ENCODE measurements at places on chromosomes 11 and 22.

DNA sequence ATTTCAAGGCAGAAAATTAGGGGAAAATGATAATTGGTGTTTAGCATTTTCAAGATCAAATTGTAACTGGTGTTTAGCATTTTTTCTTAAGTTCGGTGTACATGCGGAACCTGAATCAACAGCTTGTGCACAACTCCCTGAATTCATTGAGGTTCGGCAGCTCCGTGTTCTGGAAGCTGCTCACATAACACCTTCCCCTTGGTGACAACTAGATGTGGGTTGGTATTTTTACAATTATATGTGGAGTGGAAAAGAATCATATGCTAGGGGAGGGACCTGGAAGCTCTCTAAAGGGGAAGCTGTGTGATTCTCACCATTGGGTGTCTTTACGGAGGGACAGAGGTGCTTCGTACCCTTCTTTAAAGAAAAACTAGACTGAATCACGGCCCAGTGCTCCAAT is 199.0 kb upstream of the MTNR1B start:
- no peak for DNase-seq

DNA sequence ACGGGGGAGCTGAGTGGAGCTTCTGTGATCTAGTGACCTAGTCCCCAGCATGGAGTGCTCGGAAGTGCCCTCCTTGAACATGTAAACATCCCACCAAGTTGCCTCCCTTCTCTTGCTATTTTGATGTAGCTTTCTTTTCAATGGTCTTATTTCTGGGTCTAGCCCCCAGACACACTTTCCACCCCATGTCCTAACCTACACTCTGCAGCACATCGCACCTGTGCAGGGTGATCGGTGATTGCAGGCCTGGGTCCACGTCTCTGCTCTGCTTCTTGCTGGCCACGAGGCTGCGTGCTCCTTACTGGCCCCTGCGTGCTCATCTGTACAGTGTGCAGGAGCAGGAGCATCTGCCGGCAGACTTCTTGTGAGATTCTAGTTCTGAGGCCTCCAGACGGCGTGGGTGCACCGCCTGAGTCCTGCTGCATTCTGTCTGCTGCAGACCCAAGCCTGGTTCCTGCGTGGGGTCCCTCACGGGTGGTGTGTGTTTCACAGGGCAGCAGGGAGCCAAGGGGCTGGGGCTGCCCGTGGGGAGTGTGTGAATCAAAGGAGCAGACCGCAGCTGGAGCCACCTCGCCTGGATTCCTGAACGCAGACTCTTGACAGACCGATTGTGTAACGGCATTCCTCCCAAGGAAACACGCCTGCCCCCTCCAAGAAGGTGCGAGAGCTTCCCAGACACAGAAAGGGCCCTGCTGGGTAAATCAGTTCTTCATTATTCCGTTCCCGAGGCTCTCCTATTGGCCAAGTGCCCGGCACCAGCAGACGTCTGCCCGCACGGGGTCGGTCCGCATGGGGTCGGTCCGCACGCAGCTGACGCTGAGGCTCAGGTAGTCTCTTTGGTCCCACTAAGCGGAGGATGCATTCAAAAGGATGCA is 44.4 kb upstream of the MYEOV start:
- peak; percentile 7 for DNase-seq

GRCh38 chr11:123251657-123252344 is 56.8 kb upstream of the CLMP start:
- DNase-seq = peak; percentile 69

DNA sequence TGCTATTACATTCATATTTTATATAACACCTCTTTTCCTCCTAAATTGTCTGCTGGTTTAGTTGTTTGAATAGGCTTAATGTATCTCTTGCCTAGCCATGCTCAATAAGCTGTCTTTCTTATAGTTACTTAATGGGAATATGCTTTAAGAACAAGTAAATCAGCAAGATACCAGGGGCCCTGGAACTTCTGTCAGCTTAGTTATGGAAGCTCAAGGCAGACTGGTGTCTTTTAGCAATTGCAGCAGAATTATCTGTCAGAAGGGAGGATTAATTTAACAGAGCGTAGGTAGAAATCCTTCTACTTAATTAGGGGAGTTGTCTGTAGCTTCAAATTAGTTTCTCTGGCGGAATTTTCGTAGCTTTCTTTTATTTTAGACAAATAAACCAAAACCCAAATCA is 94.9 kb downstream of the C11orf91 start:
- DNase-seq = no peak

GRCh38 chr22:47422736-47423135 is 660.3 kb downstream of the TBC1D22A start:
- no peak for DNase-seq

- DNase-seq = no peak
Measured at GRCh38 chr11:35629511-35629910, 11.3 kb downstream of the FJX1 start.

- no peak for DNase-seq
Measured at GRCh38 chr11:17927041-17927440, 85.8 kb downstream of the SERGEF start.

DNA sequence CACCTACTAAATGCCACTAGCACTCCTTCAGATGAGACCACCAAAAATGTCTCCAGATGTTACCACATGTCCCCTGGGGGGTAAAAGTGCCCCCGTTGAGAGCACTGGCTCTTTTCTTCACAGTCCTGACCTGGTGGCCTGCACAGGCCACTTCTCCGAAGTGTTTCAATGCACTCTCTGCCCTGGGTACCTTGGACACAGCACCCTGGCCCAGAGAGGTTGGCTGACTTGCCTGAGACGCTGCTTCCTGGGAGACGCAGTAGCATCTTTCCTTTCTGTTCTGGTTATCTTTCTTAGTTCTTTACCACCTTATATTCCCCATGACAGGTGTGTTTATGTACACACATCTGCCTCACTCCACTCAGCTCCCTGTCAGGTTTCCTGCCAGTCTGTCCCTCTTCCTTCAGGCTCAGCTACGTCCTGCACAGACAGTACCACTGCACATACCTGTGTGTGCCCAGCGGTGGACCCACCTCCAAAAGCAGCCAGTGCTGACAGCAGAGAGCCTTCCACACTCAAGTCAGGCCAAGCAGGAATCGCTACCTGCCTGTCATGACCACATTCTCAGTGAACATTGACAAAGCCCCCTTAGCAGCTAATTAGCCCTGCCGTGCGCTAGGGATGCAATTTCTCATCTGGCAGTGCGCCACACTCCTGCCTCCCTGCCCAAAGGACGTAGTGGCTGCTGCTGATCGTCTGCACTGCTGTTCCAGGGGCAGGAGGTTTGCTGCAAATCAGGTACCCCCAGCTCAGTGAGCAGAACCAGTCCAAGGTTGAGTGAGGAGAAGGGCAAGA is 39.0 kb downstream of the FAM83F start:
- no peak for DNase-seq

DNA sequence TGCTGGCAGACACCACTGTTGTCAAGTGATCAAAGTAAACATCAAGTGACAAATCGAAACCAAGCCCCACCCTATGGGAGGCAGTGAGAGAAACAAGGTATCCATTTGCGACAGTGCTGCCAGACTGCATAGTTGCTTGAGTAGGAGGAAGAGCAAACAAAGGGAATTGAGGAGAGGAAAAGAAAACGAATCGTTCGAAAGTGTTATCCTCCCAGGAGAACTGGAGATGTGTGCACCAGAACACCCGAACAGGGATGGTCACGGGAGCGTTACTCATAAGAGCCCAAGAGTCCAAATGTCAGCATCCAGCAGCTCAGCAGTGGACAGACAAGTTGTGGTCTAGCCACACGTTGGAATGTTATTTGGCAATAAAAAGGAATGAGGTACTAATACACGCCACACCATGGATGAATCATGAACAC is 58.4 kb upstream of the NUP50 start:
- DNase-seq = peak; percentile 96

- DNase-seq = no peak
Measured at GRCh38 chr11:103887001-103887658, 149.3 kb upstream of the DDI1 start.

- no peak for DNase-seq
Measured at GRCh38 chr11:16191868-16192240, 164.5 kb downstream of the SOX6 start.

DNA sequence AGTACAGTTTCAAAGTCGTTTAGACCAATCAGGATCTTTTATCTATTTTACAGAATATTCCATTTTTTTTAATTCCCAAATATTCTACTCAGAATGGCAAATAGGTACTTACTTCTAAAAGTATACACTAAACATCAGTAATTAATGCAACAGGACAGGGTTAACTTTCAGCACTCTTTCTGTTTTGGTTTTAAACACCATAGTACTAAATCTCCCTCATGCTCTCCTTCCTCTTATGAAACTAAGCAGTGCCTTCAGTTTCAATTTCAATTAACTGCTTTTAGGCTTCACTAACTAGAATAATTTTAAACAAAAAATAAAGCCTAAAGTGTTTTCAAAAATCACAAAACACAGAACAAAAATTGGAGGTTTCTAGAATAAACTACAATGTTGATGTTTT is 57.9 kb downstream of the NOX4 start:
- no peak for DNase-seq

- no peak for DNase-seq
Measured at GRCh38 chr11:708511-708910, 2.5 kb downstream of the EPS8L2 start.
